Activated T-cell treated with anti-CD3 and anti-CD28 coated beads for 24 hours (primary cell): ENCODE measurements at places on chromosomes 1 and 21.

- DNase-seq: no peak
Measured at GRCh38 chr1:217495249-217495648, 135.6 kb downstream of the GPATCH2 start.

- DNase-seq: no peak
Measured at GRCh38 chr1:150160964-150161621, 11.4 kb downstream of the PLEKHO1 start.

DNA sequence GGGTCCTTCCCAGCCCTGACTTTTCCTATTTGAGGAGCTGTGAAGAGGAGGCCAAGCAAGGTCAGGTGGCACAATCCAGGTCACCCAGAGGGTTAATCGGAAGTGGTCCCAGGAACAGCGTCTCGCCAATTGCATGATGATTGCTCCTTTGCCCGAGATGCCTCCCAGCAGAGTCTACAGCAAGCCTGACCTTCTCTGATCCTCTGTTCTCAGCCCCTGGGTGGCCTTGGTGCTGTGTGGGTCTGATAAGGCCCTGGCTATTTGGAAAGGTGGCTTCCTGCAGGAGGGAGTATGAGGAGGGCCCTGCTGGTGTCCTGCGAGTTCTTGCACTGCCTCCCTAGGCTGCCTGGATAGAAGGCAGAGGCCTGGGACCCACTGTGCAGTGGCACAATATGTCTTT is 116.2 kb downstream of the FOXD2 start:
- DNase-seq: no peak

DNA sequence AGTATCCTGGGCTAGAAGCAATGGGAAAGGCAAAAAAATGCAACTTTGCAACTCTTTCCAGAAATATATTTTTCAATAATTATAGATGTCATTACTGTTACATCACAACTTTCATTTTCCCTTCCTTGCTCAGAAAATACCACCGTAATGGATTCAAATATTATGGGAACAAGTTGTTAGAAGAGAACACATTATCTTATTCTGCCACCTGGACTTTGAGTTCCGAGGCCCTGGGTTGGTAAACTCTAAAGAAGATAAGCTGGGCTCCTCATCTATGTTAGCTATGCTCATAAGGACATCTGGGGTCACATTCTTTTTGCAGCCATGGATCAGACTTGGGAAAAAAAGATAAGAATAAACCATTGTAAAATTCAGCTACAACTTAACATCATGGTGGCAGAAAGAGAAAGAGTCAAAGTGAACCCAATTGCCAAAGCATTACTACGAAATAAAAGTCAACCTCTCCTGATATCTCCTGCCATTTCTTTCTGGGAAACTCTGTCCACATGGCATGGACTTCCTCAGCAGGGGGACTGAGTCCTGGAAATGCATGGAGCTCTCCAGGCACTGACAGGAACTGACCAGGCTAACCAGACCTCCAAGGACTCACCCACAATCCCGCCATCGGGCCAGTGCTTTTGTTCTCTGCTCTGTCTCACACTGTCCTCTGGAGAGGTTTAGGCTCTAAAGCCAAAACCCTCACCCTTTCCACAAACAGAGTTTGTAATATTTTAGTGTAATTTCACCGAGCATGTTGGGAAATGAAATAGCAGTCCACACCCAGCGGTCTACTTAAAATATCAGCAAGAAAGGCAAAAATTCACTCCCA is 499.1 kb upstream of the RUNX1 start:
- DNase-seq: no peak

DNA sequence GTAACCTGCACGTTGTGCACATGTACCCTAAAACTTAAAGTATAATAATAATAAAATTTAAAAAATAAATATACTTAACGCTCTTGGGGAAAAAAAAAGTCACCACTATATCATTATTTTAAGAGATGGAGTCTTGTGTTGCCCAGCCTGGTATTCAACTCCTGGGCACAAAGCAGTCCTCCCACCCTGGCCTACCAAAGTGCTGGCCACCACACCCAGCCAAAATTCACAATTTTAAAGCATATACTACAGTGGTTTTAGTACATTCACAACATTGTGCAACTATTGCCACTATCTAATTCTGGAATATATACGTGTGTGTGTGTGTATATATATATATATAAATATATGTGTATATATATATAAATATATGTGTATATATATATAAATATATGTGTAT is 5.9 kb downstream of the HMGN2 start:
- no peak for DNase-seq

- DNase-seq: no peak
Measured at GRCh38 chr1:161899091-161899490, 124.6 kb downstream of the OLFML2B start.

DNA sequence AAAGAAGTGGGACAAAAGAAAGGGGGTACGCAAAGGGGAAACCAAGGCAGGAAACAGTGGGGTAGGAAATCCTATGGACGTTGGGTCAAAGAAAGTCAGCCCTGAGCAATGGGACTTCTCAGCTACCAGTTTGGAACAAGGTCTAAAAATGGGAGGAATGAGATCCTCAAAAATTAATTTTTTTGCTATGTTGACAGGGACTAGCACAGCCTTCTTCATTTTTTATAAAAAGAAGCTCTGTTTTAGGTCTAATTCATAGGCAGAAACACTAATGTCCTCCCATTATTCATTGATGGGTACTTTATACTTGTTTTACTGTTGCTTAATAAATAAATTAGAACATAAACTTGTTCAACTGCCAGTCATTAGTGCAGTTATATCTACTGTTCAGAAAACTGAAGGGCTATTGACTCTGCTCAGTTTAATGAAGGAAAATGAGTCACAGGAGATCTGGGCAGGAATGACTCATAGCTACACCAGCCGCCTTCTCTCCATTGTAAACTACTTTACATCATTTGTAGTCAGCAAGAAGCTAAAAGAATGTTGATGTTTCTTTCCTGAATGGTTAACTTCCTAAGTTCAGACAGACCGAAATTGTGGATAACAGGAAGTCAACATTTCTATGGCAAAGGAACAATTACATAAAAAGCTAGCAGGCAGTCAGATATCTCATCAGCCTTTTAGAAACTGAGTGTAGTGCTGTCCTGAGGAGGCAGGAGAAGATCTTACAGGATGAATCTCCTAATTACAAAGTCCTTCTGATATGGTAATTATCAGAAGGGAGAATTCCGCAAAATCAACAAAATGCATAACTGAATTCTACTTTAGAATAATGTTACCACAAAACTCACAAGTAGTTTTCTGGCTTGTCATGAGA is 356.4 kb upstream of the PKN2 start:
- DNase-seq: no peak

DNA sequence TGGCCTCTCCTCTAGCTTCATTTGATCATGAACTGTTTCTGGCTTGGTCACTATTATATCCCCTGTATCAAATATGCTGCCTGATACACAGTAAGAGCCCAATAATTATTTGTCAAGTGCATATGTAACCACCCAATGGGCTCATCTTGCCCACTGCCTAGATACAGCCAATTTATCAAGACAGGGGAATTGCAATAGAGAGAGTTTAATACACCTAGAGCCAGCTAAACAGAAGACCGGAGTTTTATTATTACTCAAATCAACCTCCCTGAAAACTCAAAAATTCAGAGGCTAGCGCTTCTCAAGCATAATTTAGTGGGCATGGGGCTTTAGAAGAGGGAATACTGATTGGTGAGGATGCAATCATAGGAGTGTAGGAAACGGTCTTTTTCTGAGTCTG is 18.3 kb upstream of the UAP1 start:
- DNase-seq: no peak

GRCh38 chr1:159939678-159940002 is 5.8 kb downstream of the IGSF9 start:
- no peak for DNase-seq

GRCh38 chr1:6343506-6344405 is 49.8 kb downstream of the ACOT7 start:
- DNase-seq: peak; percentile 37

DNA sequence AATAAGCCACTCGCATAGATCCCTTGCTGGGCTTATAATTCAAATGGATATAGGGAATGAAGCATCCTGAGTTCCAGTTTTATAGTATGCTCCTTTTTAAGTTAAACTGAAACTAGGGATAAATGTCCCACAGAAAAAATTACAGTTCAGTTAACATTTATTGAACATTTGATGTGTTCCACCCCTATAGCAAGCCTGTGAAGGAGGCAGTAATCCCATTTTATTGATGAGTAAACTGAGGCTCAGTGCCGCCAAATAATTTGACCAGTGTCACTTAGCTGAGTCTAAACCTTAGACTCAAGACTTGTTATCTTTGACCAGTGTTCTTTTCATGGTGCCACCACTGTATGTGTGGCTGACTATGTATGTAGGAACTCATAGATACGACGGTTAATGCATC is 22.4 kb downstream of the URB2 start:
- no peak for DNase-seq

- no peak for DNase-seq
Measured at GRCh38 chr1:35369922-35370671, 101.6 kb downstream of the ZMYM4 start.

DNA sequence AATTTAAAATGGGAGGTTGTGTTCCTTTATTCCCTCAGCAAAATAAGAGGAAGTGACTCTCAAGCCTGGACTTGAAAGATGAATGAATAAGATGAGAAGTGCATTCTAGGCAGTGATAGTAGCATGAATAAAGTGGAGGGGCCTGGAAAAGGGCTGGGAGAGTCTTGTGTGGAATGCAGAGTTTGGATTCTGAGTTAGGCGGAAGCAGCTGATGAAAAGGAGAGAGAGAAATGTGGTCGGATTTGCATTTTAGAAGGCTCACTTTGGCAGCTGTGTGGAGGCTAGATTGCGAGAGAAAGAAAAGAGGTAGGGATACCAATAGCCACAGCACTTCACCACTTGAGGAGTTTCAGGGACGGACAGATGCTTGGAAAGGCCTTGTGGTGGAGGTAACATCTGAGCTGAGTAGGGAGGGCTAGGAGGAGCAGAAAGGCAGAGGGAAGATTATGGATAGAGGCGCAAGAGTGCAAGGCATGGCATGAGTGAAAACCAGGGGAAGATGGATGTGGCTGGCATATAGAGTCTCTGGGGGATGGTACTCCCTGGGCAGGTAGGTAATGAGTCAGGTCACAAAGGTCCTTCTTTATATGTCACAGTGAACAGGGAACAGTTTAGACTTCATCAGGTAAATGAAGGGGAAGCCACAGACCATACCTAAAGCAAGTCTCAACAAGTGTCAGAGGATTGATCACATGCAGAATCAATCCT is 59.6 kb downstream of the ST3GAL3 start:
- DNase-seq: no peak

DNA sequence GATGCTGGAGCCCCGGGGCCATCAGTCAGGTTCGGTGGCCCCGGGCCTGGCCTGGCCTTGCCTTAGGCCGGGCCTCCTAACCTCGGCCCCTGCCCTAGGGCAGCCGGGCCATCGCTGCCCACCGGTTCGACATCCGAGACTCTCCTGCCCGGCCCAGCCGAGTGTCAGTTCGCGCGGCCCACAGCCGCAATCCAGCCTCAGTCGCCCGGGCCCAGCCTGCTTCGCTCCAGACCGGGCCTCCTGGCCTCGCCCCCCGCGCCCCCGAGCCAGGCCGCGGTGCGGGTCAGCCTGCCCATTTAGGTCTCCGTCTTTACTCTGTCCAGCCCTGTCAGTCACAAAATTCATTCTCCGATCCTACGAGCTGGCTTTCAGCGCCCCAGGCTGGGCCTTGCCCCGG is 777 bp downstream of the LRRC41 start:
- DNase-seq: no peak

DNA sequence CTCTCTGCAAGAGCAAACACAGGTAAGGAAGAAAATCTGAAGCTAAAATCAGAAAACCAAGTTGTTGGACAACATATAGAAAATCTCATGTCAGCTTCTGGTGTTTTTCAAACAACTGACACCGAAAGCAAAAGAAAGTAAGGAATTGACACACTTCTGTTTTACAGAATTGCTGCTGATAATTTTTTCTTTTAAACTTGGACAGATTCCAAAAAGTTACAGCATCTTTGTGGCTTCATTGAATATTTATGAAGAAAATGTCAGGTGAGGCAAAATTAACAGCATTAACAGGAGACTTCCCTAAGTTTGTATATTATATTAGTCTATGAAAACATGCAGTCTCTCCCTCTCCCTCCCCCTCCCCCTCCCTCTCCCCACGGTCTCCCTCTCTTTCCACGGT is 14.9 kb upstream of the CTSS start:
- no peak for DNase-seq

GRCh38 chr21:44051462-44051941 is 39.4 kb downstream of the TRAPPC10 start:
- DNase-seq: no peak

GRCh38 chr1:227945891-227946623 is 1.7 kb downstream of the WNT9A start:
- no peak for DNase-seq

- DNase-seq: no peak
Measured at GRCh38 chr1:232334811-232335210, 295.1 kb downstream of the SIPA1L2 start.
